ENCODE measurements at places on chromosomes 4 and X.

GRCh38 chr4:8439914-8440491 is 520 bp downstream of the ACOX3 start:
- no peak for DNase-seq

- DNase-seq = no peak
These were observed 108.9 kb downstream of the NR3C2 start for GRCh38 chr4:148333265-148333664.

GRCh38 chrX:10166731-10167151 is 10.0 kb downstream of the CLCN4 start:
- DNase-seq = peak; percentile 57

GRCh38 chr4:26870576-26871262 is 10.1 kb downstream of the STIM2 start:
- no peak for DNase-seq
